ELF-1 (cell line): ENCODE measurements at places on chromosomes 7 and 10.

- DNase-seq = no peak
Observed at GRCh38 chr10:110480387-110480786, 17.3 kb upstream of the DUSP5 start.

DNA sequence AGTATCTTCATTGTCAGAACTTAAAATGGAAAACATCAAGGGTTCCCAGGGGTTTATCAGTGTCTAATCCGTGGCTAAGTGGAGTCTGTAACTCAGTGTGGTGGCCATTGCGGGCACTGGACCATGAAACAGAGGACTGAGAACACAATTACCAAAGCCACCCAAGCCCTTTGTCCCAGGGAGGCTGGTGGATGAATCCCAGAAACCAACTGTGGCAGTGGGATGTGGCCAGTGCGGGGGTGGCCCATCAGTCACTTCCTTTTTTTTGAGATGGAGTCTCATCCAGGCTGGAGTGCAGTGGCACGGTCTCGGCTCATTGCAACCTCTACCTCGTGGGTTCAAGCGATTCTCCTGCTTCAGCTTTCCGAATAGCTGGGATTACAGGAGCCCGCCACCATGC, 61.8 kb downstream of the TACC2 start:
- no peak for DNase-seq

GRCh38 chr7:154899862-154900261, 103.1 kb downstream of the PAXIP1 start:
- no peak for DNase-seq

DNA sequence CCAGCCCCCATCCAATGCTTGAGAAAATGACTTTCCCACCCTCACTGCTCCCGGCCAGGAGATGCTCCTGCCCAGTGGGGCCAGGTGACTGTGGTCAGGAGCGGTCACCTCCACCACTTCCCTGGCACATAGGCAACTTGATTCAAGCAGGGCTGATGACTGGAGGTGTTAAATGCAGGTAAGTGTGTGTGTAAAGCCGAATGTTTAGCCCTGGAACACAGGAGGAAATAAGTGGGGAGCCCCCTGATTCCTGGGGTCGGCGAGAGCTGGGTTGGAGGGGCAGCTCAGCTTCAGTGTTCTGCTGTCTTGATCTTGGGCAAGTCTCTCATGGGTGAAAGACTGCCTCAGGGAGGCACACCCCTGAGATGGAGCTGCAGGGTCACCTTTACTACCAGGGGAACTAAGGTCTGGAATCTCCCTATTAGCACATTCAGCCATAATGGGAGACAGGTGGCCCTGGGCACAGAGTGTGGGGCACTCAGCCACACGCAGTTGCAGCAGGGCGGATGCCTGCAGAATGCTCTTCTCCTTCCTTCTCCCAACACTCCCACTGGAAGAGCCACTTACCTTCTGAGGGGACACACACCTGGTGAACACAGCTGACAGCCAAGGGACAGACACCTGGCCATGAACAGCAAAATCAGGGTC, 124.1 kb downstream of the PTPN20 start:
- no peak for DNase-seq

GRCh38 chr7:21011153-21011552, 224.5 kb upstream of the SP8 start:
- no peak for DNase-seq

GRCh38 chr10:120580918-120581895, 124.2 kb downstream of the PLPP4 start:
- DNase-seq = peak; percentile 64

- no peak for DNase-seq
Observed at GRCh38 chr7:25427721-25428120, 199.4 kb upstream of the NPVF start.

DNA sequence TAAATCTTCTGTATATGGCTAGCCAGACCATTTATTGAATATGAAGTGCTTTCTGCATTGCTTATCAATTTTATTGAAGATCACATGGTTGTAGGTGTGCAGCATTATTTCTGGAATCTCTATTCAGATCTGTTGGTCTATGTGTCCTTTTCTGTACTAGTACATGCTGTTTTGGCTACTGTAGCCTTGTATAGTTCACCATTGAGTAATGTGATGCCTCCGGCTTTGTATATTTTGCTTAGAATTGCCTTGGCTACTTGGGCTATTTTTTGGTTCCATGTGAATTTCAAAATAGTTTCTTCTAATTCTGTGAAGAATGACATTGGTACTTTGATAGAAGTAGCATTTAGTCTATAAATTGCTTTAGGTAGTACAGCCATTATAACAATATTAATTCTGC, 1187.2 kb downstream of the XPNPEP1 start:
- DNase-seq = no peak

- DNase-seq = no peak
Observed at GRCh38 chr10:116720668-116721546, 21.5 kb downstream of the HSPA12A start.

DNA sequence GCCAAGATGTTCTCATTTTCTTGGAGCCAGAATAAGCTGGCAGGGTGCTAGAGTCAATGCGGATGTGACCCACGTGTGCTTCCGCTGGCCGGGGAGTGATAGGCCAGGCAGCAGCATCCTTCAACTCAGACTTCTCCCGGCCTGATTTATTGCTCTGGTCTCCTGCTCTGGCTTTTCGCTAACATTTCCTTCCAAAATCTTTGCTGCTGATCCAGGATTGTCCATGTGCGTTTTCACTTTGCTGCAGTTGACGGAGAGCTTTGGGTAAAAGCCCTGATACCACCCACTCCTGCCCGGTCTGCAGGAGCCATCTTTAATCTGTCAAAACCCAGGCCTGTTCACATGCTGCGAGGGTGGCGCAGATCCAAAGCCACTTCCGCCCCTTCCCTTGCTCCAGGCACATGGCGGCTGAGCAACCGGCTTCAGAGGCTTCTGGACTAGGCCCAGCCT, 106.8 kb downstream of the CYP26A1 start:
- peak; percentile 43 for DNase-seq

DNA sequence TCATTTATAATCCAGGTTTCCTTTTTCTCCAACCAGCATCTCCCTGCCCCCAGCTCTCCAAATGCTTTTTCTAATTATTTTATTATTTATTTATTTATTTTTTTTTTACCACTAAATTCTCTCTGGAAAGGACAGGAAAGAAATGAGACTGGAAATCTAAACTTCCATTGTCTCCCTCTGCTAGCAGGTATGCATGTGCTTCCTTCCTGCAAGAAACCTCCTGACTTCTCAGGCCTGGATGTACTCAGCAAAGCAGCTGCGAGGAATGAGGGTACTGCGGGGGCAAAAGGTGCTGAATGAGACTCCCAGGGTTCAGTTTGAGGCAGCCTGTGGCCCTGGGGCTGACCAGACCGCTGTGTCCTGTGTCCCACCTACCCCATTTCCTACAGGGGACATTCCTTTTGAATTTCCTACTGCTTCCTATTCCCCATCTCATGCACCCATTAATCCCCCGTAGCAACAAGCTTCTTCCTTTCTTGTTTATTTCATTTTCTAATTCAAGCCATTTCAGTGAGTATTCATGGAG, 324.6 kb upstream of the IGFBP3 start:
- no peak for DNase-seq

DNA sequence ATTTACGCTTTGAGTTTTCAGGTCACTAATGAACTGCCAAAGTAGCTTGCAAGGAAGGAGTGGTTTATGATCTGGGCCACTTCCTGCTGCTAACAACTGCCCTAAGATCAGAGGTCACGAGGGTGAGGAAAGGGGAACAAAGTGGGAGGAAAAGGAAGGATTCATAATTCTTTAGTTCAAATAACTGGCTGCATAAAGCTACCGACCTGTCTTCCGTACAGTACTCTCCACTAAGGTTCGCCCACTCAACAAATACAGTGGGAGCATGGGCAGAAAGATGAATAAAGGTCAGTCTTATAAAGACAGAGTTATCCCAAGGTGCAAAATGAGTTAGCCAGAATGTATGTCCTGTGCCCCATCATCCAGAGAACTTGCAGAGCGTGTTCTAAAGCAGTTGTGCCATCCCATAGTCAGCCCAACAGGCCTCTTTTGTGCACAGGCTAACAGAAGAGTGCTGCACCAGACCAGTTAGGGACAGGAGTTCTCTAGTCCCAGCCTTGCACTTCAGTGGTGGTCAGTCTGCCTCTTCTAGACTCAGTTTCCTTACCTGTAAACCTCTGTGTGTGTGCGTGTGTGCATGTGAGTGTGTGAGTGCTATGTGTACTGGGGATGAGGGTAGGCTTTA, 65.9 kb downstream of the CREB3L2 start:
- no peak for DNase-seq

DNA sequence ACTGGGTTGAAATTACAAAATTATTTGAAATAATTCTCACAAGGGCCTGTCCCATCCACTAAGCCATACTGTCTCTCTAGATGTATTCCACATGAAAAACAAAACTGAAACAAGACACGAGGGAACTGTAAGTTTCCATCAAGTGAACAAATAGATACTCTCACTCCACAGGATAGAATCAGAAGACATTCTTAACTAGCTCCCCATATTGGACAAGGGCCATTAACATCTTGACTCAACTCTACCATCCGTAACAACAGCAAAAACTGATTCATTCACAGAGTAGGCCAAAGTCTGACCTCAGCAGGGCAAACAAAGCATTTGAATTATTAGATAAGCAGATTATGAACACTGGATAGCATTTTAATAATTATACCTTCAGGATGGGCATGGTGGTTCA, 29.1 kb downstream of the UBE2H start:
- no peak for DNase-seq

GRCh38 chr10:26528715-26529393, 90.7 kb downstream of the APBB1IP start:
- DNase-seq = no peak

GRCh38 chr10:79195091-79195923, 126.5 kb downstream of the ZMIZ1 start:
- DNase-seq = peak; percentile 97

DNA sequence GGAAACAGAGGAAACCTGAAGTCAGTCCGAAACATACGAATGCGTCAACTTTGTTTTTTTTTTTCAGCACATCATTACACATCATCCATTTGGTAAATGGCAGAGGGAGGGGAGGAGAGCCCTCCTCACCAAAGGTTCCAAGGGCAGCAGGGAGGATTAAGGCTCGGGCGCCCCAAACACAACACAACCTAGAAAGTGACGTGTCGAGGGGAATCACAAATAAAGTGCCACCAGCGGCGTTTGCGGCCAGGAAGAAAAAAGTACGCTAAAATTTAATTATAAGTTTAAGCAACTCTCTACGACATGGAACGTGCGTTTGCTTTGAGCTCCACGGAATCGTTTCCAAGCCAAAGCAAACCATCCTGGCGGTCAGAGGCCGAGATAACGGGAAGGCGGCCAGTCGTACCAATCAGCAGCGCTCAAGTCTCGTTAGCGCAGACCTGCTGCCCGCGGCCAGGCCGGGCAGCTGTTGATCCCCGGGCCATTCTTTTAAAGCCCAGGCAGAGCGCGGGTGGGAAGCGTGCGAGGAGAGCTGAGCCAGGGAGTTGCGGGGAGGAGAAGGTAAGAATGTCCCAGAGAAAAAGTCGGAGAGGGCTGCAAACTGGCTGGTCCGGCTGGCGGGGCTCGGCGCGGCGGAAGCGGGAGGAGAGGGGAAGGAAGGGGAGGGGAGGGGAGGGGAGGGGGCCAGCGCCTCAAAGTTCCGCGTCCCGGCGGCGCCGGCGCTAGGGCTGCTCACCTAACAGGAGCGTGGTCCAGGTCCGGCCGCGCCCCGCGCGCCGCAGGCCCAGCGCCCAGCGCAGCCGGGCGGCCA, 719 bp downstream of the DPY19L1 start:
- DNase-seq = peak; percentile 73

- peak; percentile 11 for DNase-seq
Observed at GRCh38 chr10:88291289-88292184, 291.6 kb downstream of the RNLS start.

DNA sequence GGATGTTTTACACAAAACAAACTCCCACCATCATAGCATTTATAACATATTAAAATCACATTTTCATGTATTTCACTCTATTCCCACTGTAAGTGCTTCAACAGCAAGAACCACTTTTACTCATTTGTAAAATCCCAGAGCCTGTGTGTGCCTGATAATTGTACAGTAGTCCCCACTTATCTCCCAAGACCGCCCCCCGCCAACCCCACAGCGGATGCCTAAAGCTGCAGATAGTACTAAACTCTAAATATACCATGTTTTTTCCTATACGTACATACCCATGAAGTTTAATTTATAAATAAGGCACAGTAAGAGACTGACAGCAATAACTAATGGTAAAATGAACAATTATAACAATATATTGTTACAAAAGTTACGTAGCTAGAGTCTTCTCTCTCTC, 33.5 kb downstream of the EZH2 start:
- no peak for DNase-seq

- no peak for DNase-seq
Observed at GRCh38 chr7:75943864-75944263, 28.9 kb downstream of the POR start.

DNA sequence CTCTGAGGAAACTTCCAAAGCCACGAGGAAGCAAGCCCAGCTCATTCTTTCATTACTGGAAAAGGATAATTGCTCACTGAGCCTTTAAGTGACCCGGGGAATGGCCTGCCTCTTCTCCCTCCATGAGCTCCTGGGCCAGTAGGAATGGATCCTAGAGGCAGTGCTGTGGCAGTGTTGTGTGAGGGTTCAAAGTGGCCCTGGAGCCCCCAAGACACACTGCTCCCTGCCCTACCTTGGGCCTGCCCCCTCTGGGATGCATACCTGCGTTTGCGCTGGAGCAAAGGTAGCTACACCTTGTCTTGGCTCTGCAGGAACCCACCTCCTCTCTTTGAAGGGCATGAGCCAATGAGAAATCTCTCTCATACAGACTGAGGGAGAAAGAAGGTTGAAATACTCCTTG, 115.8 kb upstream of the ANLN start:
- DNase-seq = no peak

DNA sequence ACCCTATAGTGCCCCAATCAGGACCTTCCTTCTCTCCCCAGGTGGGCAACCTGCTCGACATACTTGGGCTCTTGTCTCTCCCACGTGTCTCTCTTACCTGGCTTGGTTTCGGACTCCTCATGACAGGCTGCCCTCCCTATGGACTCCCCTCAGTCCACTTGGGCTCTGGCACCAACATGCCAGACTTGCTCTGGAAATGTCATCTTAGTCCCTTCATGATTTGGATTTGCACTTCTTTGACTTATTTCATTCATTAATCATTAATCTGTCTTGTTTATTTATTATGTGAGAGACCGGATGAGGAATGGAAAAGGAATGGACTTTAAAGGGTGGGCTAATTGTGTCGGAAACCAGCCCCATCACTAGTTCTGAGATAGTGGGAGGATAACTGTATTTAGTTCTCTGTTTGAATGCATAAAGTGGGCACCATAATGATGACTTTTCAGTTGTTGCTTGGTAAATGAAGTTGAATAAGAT, 108.0 kb downstream of the SND1 start:
- no peak for DNase-seq

GRCh38 chr10:75646916-75647315, 215.5 kb downstream of the LRMDA start:
- no peak for DNase-seq

DNA sequence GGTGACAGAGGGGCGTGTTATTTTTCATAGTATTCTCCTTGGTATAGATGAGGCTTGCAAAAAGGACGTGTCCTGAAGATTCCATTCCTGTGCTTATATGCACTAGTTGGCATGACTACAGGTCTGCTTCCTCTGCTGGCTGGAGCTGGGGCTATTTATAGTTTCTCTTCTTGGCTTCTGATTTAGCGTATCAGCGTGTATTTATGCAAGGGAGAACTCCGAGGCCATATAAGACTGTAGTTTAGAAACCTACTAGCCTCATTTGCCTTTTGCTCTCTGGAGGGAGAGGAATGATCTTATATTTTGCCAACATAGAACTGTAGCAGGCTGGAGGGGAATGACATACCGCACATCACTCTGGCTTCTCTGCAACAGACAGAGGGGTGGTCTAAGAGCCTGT, 39.7 kb downstream of the CACNB2 start:
- no peak for DNase-seq

- DNase-seq = peak; percentile 51
Observed at GRCh38 chr7:69412331-69413146, 185.7 kb upstream of the AUTS2 start.
